ENCODE measurements at places on chromosomes 1 and 21.

GRCh38 chr1:100791586-100791985 is 72.0 kb downstream of the VCAM1 start:
- DNase-seq, result no peak

- DNase-seq, result peak; percentile 44
Observed at GRCh38 chr21:46550116-46550941, 54.6 kb downstream of the S100B start.

GRCh38 chr1:85188530-85188929 is 12.3 kb downstream of the SYDE2 start:
- no peak for DNase-seq

DNA sequence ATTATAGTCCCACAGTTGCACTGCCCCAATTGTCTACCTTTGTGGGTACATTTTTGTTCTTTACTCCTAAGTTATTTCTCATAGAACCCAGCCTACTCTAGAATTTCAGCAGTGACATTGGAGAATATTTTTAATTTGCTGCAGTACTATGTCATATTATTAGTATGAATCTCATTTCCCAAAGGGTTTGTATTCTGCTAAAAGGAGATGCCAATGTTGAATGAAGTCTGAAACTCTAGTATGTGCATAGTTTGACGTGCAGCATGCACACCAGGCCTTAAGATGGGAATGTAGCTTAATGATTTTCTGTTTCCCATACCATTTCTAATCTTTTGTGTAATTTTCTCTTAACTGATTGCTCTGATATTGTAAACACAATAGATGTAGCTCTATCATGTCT is 10.5 kb upstream of the C1orf105 start:
- no peak for DNase-seq

- DNase-seq, result peak; percentile 64
Observed at GRCh38 chr1:24201941-24202440, 14.9 kb upstream of the IFNLR1 start.

GRCh38 chr21:15138490-15138889 is 73.7 kb upstream of the NRIP1 start:
- DNase-seq, result no peak

- no peak for DNase-seq
Observed at GRCh38 chr1:204348722-204349121, 11.0 kb downstream of the PLEKHA6 start.

DNA sequence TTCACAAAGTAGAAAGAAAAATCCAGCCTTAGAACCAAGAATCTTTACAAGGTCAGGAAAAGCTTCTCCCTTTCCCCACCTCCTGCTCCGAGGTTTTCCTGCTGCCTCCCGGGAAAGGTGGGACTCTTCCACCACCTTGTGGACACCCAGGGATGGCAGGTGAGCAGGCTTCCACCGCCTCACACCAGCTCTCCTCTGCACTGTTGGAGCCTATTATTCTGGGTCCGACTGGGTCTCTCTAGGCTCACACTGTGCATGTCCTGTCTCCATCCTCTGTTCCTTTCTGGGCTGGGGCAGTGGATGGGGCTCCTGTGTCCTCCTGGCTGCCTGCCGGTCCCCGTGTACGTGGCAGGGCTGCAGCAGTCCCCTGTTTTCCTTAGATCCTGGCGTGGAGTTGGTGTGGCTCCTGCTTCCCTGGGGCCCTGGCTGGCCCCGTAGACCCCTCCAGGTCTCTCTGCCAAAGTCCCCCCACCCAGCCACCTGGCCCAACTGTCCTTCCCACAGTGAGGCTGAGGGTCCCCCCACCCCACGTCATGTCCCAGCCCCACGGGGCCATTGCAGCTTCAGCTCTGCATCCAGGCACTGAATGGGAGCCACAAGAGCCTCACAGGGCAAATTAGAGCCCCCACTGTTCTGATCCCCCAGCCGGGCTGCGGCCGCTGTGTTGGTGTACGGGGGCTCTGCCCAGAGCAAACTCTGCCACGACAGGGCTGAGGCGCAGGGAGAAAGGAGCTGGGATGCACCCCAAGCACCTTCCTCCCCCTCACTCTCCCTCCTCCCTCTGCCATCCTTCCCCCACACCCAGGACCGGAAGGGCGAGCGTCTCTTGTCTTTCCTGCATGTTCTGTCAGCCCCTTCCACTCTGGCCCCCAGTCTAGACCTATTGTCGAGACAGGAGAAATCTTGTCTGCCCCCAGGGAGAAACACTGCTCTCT is 3.3 kb upstream of the SLC45A1 start:
- no peak for DNase-seq

- no peak for DNase-seq
Observed at GRCh38 chr1:61138921-61139774, 56.8 kb downstream of the NFIA start.

DNA sequence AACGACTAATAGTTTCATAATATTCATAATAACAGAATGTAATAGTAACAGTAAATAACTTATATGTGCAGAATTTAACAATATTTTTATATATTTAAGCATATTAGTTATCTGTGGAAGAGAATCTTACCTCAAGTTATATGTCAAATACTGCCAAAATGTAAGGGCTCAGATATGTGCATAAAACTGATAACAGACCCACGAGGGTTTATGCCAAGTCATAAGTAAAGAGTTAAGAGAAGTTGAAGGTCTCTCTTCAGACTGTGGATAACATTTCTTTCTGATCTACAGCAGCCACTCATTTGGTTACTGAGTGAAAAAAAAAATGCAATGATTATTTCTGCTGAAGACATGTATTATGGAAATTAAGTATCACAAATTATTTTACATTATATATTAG is 1167.8 kb upstream of the NCAM2 start:
- DNase-seq, result no peak

DNA sequence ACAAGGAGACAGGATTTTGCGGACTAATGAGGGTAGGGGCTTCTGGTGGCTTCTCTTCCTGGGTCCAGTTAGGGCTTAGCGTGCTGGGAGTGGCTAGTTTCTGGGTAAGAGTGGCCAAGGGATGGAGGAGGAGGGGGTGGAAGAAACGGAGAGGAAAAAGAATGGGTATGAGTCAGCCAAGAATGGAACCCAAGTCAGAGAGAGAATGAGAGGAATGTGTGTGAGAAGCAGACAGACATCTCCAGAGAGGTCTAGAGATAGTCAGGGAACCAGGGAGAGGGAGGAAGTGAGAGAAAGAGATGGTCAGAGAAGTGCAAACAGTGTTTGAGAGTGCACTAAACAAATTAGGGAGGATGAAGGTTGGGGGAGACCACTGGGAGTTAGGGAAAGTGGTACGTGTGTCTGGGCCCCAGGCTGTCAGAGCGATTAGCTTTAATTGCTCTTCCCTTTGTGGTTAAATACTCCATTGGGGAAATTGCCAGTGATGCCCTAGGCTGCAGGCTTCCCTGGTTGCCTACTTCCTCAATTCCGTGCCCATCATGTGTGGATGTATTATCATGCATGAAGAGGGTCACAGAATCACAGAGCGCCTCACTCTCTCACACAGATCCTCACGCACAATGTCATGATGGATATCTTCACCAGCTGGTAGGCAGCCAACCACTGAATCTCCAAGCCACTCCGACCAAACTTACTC is 1.4 kb downstream of the PEA15 start:
- DNase-seq, result no peak

DNA sequence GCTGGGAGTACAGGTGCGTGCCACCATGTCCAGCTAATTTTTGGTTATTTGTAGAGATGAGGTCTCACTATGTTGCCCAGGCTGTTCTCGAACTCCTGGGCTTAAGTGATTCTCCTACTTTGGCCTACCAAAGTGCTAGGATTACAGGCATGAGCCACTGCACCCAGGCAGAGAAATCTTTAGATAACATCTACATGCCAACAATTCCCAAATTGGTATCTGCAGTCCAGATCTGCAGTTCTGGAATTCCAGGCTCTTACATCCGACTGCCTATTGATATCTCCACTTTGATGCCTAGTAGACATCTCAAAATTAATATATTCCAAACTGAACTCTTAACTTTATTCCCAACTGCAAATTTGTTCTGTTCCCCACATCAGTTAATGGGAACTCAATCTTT is 23.3 kb downstream of the INAVA start:
- no peak for DNase-seq

DNA sequence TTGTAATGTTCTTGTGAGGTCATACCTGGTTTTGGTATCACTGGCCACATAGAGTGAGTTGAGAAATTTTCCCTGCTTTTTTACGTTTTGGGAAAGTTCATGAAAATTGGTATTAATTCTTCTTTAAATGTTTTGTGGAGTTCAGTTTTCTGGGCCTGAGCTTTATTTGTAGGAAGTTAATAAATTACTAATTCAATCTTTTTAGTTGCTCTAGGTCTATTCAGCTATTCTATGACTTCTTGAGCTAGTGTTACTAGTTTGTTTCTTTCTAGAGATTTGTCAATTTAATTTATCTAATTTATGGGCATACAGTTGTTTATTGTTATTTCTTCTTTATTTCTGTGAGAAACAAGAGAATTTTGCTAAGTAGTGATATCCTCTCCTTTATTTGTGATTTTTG is 37.4 kb downstream of the HOOK1 start:
- no peak for DNase-seq

- no peak for DNase-seq
Observed at GRCh38 chr1:180425952-180426351, 76.4 kb downstream of the ACBD6 start.

- DNase-seq, result no peak
Observed at GRCh38 chr1:183210681-183211080, 24.6 kb downstream of the LAMC2 start.

GRCh38 chr21:38790961-38791360 is 14.8 kb upstream of the ETS2 start:
- DNase-seq, result no peak

DNA sequence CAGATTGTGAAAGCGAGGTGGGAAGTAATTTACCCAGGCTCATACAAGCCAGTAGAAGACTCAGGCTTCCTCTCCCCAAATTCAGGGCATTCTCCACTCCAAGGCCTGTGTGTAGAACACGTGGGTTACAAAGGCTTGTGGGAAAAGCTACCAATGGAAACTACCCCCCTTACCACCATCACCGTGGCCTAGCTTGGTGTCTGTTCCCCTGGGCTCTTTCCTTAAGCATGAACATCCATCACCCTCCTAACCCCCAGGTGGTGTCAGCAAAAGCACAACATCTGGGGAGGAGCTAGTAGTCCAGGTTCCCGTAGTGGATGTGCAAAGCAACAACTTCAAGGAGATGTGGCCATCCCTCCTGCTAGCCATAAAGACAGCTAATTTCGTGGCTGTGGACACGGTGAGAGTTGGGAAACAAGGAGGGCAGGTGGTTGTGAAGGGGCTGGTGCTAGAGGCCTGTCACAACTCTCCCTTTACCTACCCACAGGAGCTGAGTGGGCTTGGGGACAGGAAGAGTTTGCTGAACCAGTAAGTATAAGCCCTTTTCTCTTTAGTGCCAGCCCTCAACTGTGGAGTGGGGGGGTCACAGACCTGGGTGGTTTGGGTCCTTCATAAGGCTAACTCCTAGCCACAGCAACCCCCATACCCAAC is 701 bp upstream of the MUTYH start:
- no peak for DNase-seq

GRCh38 chr1:89837036-89837481 is 16.2 kb downstream of the LRRC8D start:
- DNase-seq, result no peak

DNA sequence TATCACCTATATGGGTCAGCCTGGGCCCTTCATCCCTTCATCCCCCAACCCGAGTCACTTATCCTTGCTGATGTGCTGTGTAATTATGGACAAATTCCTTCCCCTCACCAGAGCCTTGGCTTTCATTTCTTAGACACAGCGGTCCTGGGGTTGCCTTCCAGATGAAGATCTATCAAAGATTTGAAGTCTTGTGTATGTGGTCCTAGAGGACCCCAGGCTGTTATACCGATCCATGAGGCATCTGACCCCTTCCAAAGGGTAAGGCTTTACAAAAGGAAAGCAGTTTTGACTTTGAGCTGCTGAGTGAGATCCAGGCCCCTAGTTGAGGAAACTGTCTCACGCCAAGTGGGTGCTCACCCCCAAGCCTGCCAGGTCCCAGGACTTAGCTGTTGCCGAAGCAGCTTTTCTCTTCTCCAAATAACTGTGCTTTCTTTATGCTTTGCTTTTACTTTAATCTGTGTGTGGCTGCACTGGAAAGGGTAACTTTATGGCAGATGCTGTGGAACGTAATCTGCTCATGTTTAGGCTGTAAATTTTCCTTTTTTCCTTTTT is 37.6 kb downstream of the MAN1C1 start:
- DNase-seq, result no peak

GRCh38 chr1:5565281-5566125 is 426.7 kb downstream of the NPHP4 start:
- DNase-seq, result no peak

DNA sequence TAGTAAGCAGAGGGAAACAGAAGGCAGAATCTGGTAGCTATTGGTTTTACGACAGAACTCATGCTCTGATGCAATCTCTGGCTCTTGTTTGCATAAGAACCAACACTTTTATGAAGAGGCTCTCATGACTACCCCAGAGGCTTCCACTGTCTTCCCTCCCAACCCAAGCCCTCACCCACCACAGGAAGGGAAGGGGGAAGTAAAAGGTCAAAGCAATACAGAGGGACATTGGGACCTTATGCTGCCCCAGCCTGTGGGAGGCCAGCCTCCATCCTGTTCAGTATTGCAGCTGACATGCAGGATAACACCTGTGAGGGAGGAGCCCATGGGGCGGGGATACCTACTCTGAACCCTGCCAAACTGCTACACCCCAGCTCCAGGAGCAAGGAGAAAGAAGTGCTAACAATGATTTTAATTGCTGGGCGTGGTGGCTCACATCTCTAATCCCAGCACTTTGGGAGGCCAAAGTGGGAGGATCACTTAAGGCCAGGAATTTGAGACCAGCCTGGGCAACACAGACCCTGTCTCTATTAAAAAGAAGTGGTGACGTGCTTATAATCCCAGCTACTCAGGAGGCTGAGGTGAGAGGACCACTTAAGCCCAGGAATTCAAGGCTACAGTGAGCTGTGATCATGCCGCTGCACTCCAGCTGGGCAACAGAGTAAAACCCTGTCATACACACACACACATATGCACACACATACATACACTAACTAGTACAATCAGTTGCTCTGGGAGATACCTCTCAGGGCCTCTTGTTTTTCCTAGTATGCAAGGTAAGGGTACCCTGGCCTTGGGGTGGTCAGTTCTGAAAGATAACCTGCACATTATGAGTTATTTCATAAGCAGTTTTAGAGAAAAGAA is 9.5 kb downstream of the MR1 start:
- no peak for DNase-seq

- DNase-seq, result peak; percentile 36
Observed at GRCh38 chr1:40709100-40709801, 17.7 kb downstream of the NFYC start.

GRCh38 chr1:160575112-160575664 is 4.1 kb downstream of the CD84 start:
- DNase-seq, result no peak

- no peak for DNase-seq
Observed at GRCh38 chr1:200242110-200243041, 167.5 kb downstream of the ZNF281 start.

Measured in activated CD4-positive, CD25-positive, alpha-beta regulatory T cell treated with anti-CD3 and anti-CD28 coated beads, Interleukin-2, amount 50 U/mL, for 72 hours (primary cell).